NCI-H1436 (cell line): ENCODE measurements at places on chromosomes 16 and 17.

DNA sequence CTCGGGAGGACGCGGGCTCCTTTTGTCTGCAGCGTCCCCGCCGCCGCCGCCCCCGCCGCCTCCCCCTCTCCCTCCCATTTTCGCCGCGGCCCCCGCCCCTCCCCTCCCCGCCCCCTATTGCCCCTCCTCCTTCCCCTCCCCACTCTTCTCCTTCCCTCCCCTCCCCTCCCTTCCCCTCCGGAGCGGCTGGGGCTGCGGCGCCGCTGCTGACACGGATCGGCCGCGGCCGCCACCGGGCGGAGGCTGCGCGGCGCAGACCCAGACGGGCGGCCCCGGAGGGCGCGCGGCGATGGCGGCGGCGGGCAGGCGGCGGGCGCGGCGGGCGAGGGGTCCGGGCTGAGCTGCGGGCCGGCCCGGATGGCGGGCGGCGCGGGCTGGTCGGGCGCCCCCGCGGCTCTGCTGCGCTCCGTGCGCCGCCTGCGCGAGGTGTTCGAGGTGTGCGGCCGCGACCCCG lies at the start of gene RAB11FIP4:
TSS of gene RAB11FIP4 (plus strand) at position 180 of the 454 bp plus-strand sequence. CDS start at position 358, 178 bp downstream.
- peak; percentile 59 for DNase-seq

GRCh38 chr17:21149621-21150020 lies 22.9 kb downstream of the DHRS7B start:
- DNase-seq = no peak

DNA sequence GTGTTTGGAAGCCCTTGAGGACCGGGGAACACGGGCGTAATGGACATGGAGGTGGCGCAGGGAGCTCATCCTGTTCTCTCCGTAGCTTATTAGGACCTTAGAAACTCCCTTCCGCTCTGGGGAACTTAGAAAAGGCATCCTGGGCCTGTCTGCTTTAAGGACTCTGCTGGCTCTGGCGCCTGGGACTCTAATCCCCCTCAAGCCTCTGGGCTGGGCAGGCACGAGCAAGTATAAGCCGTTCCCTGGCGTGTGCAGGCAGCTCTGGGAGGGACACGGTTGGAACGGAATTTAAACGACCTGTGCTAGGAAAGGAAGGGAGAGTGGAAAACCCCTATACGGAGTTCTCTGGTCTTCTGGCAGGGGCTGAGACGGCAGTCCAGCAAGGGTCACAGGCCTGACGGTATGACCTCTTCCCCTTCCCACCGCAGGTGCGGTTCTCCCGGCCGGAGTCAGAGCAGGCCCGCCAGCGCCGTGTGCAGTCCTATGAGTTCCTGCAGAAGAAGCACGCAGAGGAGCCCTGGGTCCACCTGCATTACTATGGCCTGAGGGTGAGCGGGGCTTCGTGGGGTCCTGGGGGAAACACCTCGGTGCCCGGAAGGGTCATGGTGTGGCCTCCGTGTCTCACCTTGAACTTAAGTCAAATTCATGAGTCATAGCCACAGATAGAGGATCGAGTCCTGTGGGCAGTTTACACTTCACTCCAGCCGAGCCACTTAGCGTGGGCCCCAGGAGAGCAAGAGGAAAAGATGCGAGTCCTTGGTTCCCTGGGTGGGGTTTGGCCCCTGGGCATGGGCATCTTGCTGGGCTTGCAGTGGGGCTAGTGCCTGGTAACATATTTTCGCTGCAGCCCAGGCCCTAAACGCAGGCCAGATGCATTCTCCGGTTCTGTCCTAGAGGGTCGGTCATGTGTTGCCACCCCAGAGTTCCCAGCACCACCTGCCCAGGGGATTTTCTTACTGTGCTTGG lies 17.7 kb downstream of the POLR3E start:
- DNase-seq = no peak

- DNase-seq = peak; percentile 72
Observed at GRCh38 chr17:9924735-9925191, 19.7 kb upstream of the RCVRN start.

GRCh38 chr17:3260600-3260999 lies 37.6 kb downstream of the OR3A1 start:
- no peak for DNase-seq

- no peak for DNase-seq
Observed at GRCh38 chr17:47230864-47231263, 21.7 kb downstream of the MYL4 start.

- no peak for DNase-seq
Observed at GRCh38 chr16:50842589-50842988, 100.7 kb downstream of the CYLD start.

DNA sequence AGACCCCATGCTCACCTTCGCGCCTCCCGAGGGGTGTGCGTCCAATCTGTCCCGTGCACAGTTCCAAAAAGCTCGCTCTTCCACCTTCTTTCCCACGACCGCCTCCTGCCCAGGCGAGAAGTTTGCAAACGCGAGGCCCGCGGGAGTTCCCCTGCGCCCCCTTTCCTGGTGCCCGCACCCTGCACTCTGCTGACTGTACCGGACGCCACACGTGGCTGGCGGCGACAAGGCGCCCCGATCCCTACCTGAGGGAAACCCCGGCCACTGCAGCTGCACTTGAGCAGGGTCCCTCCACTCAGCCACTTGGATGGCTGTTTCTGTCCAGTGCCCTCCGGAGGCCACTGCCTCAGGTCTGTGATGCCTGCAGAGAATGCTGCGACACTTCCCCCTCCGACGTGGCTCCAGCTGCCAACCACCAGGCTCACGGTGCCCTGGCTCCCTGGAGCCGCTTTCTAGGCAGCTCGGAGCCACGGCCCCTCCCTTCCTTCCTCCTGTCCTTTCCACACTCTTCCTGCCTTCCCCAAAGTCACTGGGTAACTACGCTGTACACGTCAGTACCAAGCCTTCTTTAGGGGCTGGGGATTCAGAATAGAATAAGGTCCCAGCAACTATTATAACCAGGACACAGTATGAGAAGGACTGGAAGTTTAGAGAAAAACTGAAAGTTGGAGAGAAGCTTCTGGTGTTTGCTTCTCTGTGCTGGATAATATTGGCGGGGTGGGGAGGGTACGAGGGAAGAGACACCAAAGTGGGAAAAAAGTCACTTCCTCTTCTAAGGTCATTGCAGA lies at the start of gene MLKL:
TSS of gene MLKL (minus strand) at position 425 of the 788 bp plus-strand sequence. CDS start 5,105 bp downstream, outside the sequence.
- DNase-seq = no peak

DNA sequence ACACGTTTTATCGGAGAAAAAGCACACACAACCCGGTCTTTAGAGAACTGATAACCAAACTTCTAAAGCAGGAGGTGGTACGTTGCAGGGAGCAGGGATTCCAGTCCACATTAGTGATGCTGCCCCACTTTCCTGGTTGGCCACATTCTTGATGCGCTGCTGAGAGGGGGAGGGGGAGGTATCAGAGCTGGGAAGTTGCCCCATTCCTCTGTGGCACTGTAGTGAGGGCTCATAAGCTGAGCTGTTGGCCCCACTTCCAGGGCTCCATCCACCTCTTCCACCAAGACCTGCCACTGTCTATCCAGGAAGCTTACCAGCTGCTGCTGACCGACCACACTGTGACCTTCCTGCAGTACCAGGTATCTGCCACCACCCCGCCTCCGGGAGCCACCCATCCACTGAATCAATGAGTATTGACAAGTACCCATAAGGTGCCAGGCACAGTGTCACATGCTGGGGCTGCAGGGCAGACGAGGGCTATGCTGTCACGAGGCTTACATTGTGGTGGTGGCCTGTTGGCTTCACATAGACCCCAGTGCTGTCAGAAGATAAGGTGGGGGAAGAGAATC lies 1.1 kb downstream of the TSEN54 start:
- no peak for DNase-seq
